Gastroesophageal sphincter (tissue), 4 donors: ENCODE measurements at places on chromosomes 3 and 15.

DNA sequence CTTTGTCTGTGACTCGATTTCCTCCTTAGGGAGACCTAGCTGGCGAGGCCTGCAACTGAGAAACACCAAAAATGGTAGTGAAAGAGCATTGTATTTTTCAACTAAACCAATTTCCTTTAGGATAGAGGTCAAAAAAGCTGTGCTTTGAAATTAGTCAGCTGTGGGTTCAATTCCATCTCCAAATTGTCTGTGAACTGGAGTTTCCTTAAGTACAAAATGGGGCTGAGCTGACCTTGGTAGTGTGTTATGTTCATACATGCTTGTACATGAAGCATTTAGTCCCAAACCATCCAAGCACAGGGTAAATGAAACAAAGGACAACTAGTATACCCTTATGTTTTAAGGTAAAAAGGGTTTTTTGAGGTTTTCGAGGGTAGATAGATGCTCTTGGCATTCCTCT, 99.3 kb downstream of the RARB start:
- ATAC-seq, result no peak

DNA sequence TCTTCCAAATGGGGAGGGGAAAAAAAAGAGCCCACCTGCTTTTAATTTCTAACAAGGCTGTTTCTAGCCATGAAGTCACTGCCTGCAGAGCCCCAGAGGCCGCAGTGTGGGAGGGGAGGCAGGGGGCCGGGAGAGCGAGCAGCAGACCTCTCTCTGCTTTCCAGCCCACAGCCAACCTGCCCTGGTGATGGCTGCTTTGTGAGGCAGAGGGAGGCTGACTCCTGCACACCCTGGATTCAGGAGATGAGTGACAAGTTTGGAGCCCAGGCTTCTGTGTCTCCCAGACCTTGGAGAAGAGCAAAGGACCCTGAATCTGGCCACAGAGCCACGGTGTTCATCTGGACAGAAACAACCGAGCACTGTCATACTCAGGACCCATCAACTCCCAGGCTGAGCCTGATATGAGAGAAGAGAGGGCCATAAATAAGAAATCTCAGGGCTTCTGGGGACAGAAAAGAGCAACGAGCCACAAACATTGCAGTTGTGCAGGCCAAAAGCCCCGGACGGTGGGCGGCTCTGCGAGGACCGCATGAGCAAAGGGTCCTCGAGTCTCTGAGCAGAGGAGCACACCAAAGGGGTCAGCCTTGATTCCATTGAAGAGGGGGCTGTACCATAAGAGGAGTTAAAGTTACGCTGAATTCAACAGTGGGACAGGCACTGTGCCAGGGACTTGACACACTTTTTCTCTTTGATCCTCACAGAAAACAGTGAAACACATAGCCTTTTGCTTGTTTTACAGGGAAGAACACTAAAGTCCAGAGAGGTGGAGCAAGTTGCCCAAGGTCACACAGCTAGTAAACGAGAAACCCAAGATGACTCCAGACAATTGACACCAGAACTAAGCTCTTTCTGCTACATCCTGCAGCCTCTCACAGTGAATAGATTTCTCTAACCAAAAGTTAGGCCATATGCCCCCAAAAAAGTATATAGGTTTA, 97.2 kb downstream of the SEMA5B start:
- no peak for ATAC-seq

- ATAC-seq, result no peak
Observed at GRCh38 chr3:48560648-48561018, 2.9 kb downstream of the UCN2 start.

DNA sequence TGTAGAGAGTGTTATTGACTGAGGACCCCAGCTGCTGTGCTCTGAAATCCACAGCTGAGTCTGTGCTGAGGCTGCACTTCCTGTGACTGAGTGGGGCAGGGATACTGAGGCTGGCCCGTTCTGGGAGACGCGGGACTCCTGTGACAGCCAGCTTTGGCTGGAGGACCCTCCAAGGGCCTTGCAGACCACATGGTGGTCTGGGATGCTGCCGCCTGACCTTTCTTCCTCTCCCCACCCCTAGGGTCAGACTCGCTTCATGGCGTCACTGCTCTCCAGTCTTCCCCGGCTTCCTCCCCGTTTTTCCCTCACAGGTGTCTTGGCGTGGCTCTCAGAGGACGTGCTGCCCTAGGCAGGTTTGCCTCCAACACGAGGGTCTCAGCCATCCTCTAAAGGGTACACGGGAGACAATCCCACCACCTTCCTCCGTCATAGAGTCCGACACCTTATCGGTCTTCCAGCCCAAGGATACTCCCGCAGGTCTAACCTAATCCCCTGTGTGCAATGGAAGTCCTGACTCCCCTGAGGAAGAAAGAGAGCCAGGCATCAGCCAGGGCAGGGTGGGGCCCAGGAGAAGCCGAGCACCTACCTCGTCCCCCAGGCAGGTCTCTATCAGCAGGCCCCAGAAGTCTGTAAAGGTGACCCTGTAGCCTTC, 19.9 kb upstream of the EHD4 start:
- ATAC-seq, result no peak

GRCh38 chr3:184177331-184177731, 2.7 kb downstream of the AP2M1 start:
- no peak for ATAC-seq

GRCh38 chr3:112261742-112262141, 32.3 kb downstream of the SLC9C1 start:
- ATAC-seq, result no peak

GRCh38 chr15:77853910-77854309, 221.2 kb upstream of the LINGO1 start:
- no peak for ATAC-seq

DNA sequence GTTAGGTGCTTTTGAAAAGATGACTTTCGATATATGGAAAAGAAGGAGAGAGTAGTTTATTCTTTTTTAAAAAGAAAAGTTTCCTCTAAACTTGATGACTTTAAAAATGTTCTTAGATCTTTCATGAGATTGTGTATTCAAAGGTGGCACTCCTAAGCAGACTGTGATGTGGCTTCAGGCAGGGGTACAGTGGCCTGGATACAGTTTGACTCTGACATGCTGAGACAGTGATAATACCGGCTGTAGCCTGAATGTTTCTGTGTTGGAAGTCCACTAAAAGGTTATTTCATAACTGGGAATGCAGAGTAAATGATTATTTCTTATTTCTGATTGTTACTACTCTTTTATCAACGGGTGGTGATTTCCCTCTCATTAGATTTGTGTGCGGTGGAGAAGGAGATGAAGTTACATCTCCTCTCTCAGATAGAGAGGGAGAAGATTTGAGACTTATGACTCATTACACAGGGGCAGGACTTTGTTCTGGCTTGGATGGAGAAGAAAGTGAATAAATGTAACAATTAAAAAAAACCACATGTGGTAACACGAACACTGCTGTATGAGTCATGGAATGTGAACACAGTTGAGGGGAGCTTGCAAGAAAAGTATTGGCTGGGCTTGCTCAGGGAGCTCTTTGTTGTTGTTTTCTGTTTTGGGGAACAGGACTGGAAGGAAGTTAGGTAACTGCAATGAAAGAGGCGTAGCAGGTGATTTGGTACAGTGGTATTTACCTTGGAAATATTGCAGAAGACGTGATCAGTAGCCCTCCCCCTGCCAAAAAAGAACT, 21.6 kb downstream of the SPTSSB start:
- peak; percentile 77 for ATAC-seq

DNA sequence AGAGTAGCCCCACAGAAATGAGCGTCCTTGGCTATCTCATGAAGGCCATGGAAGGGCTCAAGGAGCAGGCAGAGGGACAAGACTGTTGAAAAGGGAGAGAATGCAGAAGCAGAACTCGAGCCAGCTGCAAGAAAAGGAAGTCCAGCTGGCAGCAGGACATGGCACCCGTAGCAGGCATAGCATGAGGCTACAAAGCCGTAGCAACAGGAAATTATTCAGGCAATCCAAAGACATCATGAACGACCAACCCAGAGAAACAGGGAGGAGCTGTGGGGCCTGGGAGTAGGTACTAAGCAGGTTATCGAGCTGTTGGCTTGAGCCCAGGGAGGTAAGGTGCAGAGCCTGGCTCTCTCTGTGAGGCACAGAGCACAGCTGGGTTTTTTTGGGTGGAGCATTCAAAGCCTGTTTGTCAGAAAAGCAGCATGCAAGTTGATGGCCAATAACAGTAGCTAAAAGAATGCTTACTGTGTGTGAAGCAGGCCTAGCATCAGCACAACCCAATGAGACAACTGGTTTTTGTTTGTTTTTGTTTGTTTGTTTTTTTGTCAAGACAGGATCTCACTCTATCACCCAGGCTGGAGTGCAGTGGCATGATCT, 144.0 kb upstream of the SMAD3 start:
- ATAC-seq, result peak; percentile 28

DNA sequence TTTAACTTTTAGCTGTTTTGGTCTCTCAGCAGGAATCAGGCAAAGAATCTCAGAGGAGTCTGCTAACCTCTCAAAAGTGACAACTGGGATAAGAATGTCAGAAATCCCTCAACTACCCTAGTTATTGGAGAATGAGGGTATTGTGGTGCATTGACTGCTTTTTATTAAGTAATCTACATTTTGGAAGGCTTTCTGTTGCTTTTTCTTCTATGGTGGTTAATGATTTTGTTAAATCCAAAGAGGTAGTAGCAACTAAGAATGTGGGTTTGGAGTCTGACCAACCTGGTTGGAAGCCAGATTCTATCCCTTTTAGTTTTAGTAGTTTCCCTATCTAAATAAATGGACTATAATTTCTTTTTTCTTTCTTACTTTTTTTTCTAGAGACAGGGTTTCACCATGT, 94.7 kb upstream of the RNF7 start:
- no peak for ATAC-seq

DNA sequence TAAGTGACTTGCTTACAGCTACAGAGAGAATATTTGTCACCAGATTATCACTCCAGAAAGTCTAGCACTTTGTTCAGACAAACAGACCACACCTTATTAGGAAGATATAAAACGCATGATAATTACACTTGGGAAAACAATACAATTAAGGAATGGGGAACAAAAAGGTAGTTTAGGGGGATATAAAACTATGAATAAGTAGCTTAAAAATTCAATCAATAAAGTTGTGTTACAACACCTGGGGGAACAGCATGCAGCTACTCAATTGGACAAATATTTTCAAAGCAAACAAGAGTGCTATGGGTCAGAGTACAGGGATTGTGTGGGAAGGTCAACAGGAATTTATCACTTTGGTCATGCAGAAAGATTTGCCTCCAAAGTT, 15.1 kb downstream of the CLDN1 start:
- ATAC-seq, result no peak

- ATAC-seq, result no peak
Observed at GRCh38 chr3:59817511-59817910, 767.7 kb upstream of the CFAP20DC start.

- no peak for ATAC-seq
Observed at GRCh38 chr3:150145659-150146058, 175.0 kb upstream of the PFN2 start.

GRCh38 chr15:74841891-74842373, 1.0 kb downstream of the ULK3 start:
- no peak for ATAC-seq

DNA sequence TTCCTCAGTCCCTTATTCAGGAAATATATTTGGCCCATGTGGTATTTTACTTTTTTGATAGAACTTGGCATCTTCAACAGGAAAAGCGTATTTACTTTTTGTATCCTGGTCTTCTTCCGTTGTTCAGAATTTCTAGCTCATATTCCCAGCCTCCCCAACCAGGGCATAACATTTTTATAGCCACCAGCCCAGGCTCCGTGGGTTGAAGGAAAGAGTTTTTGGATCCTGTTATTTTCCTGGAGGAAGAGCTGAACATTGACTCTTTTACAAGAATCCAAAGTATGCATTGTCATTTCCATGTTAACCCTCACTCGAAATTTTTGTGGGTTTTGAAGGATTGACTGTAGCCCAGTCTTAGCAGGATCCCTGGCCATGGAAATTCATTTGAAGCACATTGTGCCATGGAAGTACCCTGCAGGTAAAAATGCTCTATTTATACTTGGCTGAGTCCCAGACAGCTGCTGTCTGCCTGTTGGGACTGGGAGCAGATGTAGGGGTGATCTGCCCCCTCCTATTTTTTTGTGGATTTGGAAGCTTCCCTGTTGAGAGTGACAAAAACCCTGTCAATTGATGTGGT, 98.8 kb downstream of the AKAP13 start:
- ATAC-seq, result no peak

- ATAC-seq, result no peak
Observed at GRCh38 chr3:125033616-125034015, 22.2 kb downstream of the HEG1 start.

DNA sequence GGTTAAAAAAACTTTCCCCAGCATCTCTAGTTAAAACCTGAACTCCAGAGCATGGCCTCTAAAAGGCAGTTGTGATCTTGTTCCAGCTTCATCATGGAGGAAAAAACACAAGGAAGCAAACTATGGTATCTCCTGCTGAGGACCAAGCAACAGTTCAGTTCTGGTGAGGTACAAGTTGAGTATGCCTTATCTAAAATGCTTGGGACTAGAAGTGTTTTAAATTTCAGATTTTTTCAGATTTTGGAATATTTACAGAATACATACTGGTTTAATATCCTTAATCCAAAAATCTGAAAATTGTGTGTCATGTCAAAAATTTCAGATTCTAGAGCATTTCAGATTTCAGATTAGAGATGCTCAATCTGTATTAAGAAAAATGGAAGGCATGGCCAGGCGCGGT, 9.7 kb downstream of the DBR1 start:
- no peak for ATAC-seq

GRCh38 chr3:45962033-45962432, 18.8 kb downstream of the CXCR6 start:
- no peak for ATAC-seq

DNA sequence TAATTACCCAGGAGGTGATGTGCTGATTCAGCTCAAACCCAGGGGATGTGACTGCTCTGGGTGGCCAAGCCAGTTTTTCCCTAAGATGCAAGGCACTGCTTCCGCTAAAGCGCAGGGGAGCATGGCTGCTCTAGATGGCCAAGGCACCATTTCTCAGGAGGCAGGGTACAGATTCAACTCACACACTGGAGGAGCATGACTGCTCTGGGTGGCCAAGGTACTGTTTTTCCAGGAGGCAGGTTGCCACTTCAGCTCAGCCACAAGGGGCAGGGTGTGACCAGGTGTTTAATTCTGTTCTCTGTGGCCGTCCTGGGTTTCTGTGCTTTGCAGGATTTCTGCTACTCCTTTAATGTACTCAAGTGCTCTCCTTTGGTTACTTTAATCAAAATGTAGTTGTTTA, 659.3 kb upstream of the ARRDC4 start:
- no peak for ATAC-seq

GRCh38 chr3:49785565-49786356, 581 bp downstream of the IP6K1 start:
- peak; percentile 54 for ATAC-seq
